ENCODE measurements at places on chromosomes 12 and 14.

DNA sequence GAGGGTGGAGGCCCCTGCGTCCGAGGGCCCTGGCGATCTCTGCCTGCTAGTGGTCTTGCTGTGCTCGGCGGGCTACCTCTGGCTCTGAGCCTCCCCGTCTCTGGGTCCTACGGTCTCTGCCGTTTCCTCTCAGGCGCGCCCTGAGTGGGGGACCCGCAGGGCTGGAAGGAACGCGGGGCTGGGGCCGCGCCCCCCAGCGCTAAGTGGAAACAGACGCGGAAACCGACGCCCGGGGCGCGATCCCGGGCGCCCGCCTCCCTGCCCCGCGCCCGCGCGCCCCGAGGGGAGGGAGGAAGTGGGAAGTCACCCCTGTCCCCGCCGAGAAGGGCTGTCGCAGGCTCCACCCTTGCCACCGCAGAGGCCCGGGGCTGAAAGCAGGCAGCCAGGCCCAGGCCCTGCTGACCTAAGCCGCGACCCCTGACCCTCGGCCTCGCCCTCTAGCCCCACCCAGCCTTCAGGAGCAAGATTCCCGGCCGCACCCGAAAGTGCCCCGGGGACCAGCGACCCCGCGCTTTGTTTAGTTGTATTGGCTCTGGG is 831 bp downstream of the CRIP1 start:
- H3K36me3 ChIP-seq: peaks cover 3% of the 10 kb centered on the region
- H3K27me3 ChIP-seq: peaks cover 2% of the 10 kb centered on the region
- H3K4me1 ChIP-seq: peaks cover 66% of the 10 kb centered on the region

DNA sequence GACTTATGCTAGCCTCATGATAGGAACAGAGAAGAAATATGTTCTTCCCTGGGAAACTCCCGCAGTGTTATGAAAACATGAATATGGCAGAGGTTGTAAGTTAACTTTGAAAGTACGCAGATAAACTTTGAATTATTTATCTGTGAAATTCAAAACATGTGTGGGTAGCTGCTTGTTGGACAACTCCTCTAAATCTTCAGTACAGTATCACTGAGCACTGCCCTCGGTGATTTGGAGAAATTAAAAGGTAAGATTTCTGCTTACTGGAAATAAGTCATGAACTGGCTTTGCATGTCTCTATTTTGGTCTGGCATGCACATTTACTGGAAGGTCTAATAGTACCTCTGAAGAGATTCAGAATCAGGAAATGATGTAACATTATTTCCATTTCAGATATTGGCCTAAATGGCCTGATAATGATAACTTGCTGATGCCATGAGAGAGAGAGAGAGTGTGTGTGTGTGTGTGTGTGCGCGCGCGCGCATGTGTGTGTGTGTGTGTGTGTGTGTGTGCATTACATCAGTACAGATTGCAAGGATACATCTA is 1441.9 kb upstream of the FLRT2 start:
- no peaks in the 10 kb centered on the region for H3K4me1 ChIP-seq
- no peak overlapping the region for H3K27ac ChIP-seq
- no peak for DNase-seq
- H3K27me3 ChIP-seq: no peaks in the 10 kb centered on the region
- no peaks in the 10 kb centered on the region for H3K36me3 ChIP-seq

- peak overlapping the region; percentile 90 for H3K4me3 ChIP-seq
- peaks cover 5% of the 10 kb centered on the region for H3K27me3 ChIP-seq
- H3K36me3 ChIP-seq: no peaks in the 10 kb centered on the region
- no peak overlapping the region for H3K27ac ChIP-seq
- DNase-seq: no peak
These were observed 786 bp upstream of the PFKM start for GRCh38 chr12:48118284-48118871.

DNA sequence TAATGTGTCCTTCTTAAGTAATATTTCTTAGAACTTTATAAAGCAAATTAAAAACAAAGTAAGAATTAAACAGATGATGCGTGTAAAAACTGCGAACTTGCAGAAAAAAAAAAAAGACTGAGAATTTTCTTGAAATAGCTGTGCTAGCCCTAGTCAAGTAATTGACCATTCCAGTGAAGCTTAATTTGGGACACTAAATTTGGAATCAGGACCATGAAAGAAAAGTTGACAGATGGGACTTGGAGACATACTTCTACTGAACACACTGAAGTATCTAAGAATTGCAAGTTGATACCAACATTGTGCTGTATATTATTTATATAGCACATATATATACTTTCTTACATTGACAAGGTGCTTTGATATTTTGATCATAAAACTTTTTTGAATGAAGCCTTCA is 386.6 kb downstream of the KCNH5 start:
- H3K4me3 ChIP-seq: no peak overlapping the region
- H3K27ac ChIP-seq: no peak overlapping the region

GRCh38 chr12:112988224-112988623 is 9.9 kb downstream of the OAS2 start:
- no peak overlapping the region for H3K27ac ChIP-seq
- H3K36me3 ChIP-seq: peaks cover 49% of the 10 kb centered on the region
- no peaks in the 10 kb centered on the region for H3K4me1 ChIP-seq
- DNase-seq: no peak
- H3K27me3 ChIP-seq: no peaks in the 10 kb centered on the region

- DNase-seq: no peak
- H3K4me3 ChIP-seq: no peak overlapping the region
- H3K4me1 ChIP-seq: no peaks in the 10 kb centered on the region
- peaks cover 2% of the 10 kb centered on the region for H3K27me3 ChIP-seq
These were observed 495.4 kb downstream of the TMEM121 start for GRCh38 chr14:106021832-106022231.

DNA sequence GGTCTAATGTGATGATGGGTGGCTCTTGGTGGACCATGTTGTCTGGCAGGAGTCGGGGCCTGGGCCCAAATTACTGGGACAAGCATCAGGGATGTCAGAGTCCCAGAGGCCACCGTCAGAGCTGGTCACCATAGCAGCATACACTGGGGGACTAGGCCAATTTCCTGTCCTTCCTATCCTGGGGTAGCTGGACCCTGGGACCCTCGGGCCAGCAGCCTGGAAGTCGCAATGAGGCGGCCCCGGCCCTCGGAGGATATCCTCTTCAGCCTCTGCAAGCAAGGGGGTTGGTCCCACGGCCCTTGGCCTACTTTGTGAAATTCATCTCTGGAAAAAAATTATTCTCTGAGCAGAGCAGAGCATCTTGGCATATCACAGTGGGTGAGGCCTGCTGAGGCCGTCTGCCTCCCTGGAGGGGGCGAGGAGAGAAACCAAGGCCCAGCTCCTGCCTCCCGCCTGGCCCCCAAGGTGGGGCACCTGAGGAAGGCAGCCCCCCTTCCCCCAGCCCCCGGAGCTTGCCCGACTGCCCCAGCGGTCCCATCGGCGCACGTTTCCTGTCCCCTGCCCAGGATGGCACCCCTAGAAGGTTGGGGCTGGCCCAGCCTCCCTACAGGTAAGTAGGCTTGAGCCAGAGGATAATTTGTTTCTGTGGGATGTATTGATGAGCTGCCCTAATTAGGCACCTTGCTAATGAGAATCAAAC is 135.0 kb upstream of the MYL2 start:
- peaks cover 14% of the 10 kb centered on the region for H3K4me1 ChIP-seq
- peaks cover 2% of the 10 kb centered on the region for H3K27me3 ChIP-seq
- H3K36me3 ChIP-seq: no peaks in the 10 kb centered on the region

DNA sequence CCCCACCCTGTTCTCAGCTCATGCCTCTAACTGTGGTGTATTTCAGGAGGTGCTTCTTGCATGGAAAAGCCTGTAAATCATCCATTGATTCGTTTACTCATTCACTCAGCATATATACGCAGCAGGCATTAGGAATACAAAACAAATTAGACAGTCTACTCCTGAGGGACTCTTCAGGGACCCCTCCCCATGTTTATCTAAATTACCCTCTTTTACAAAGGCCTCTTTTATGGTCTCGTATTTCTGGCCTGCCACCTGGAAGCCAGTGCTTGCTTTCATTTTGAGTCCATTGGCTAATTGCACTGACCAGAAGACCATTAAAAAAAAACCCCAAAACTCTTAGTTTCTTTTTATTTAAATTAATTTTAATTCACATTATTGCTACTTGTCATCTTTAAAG is 134.4 kb downstream of the DACT1 start:
- no peak overlapping the region for H3K27ac ChIP-seq
- H3K27me3 ChIP-seq: no peaks in the 10 kb centered on the region
- no peak for DNase-seq
- H3K36me3 ChIP-seq: no peaks in the 10 kb centered on the region

- no peak overlapping the region for H3K27ac ChIP-seq
- no peak overlapping the region for H3K4me3 ChIP-seq
- no peaks in the 10 kb centered on the region for H3K36me3 ChIP-seq
- H3K4me1 ChIP-seq: no peaks in the 10 kb centered on the region
These were observed 37.6 kb upstream of the TSPAN8 start for GRCh38 chr12:71195338-71195896.

- no peaks in the 10 kb centered on the region for H3K27me3 ChIP-seq
- no peak overlapping the region for H3K27ac ChIP-seq
- no peak overlapping the region for H3K4me3 ChIP-seq
- peaks cover 10% of the 10 kb centered on the region for H3K36me3 ChIP-seq
- no peak for DNase-seq
These were observed 423.3 kb upstream of the RGS6 start for GRCh38 chr14:71508901-71509300.

GRCh38 chr12:92485351-92486348 is 217.1 kb upstream of the PLEKHG7 start:
- H3K27me3 ChIP-seq: no peaks in the 10 kb centered on the region
- H3K36me3 ChIP-seq: no peaks in the 10 kb centered on the region
- DNase-seq: no peak
- no peak overlapping the region for H3K4me3 ChIP-seq

GRCh38 chr12:39505023-39505422 is 62.1 kb upstream of the KIF21A start:
- H3K4me3 ChIP-seq: no peak overlapping the region
- H3K27me3 ChIP-seq: no peaks in the 10 kb centered on the region
- H3K4me1 ChIP-seq: no peaks in the 10 kb centered on the region

- peaks cover 53% of the 10 kb centered on the region for H3K36me3 ChIP-seq
- DNase-seq: no peak
- H3K4me3 ChIP-seq: no peak overlapping the region
These were observed 3.6 kb downstream of the ABCD4 start for GRCh38 chr14:74299061-74299545.

DNA sequence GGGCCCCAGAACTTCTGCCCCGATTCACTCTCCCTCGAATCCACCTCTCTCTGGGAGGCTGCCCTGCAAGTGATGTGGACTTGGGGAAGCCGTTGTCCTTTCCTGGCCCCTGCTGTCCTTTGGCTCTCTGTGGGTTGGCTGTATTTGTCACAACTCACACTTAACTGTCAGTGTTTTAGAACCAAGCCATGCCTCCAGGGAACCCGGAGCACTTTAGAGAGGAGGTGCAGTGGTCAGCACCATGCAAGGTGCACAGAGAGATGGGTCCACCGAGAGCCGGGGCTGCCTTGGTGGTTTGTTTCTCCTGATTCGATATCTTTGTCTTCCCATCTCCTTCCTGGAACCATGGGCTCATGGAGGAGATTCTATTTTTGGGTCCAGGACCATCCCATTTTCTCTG is 129.5 kb upstream of the RTL1 start:
- H3K27me3 ChIP-seq: no peaks in the 10 kb centered on the region
- H3K4me3 ChIP-seq: no peak overlapping the region
- H3K27ac ChIP-seq: no peak overlapping the region
- no peak for DNase-seq

DNA sequence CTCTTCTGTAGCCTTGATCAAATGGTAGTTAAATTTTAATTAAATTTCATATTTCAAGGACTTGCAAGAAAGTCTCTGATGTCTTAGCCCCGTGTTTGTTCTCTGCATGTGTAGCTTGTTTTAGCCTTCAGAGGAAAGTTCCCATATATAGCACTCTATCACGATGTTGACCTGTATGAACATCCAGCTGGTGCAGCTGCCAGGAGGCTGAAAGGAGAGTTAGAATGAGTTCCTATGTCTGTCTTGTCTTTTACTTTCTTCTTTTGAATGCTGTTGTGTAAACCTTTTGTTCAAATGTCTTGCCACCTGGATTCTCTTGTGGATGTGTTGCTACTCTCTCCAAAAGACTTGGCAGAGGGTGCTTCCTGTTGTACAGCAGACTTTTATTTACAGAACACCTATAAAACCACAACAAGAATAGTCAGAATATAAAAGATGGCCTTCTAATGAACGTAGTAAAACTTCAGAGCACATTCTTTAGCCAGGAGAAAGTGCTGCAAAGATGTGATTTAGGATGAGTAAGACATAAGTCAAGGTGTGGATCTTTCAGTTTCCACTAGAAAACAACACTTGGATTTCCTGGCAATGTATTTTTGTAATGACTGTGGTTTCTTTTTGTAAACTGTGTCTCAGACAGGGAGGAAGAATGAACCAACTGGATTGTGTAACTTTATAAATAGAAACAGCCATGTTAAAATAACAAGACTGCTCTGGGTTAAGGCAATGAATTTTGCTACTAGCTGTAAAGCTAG is 17.2 kb downstream of the NAV3 start:
- H3K27ac ChIP-seq: no peak overlapping the region
- H3K27me3 ChIP-seq: no peaks in the 10 kb centered on the region

- H3K27ac ChIP-seq: no peak overlapping the region
- no peak overlapping the region for H3K4me3 ChIP-seq
- no peaks in the 10 kb centered on the region for H3K36me3 ChIP-seq
- H3K27me3 ChIP-seq: no peaks in the 10 kb centered on the region
These were observed 140.1 kb downstream of the ATP23 start for GRCh38 chr12:58081488-58081887.

All from CD14-positive monocyte (primary cell).